ENCODE measurements at places on chromosomes 3 and 15. TPM values are rescaled to one million over a fixed set of nuclear protein-coding genes. Genes with fewer than 3 reads are reported as not detected.
A peak's percentile ranks its signal among the peaks of the same experiment; 100 is the strongest.

GRCh38 chr15:91981821-91982800 lies 128.6 kb downstream of the SLCO3A1 start:
- no peak for DNase-seq

DNA sequence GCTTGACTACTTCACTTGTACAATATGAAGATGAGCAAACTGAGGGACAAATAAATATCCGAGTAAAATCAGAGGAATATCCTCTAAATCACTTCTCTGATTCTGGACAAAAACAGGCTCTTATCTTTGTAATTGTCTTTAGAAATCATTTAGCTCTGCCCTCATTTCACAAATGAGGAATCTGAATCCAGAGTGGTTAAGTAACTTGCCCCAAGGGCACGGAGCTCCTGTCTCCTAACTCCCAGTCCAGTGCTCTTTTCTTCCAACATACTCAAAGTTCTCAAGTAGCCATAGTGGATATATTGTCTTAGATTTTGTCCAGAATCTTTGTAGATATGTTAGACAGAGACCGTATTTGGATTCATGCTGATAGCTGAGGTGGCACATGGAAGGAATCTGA lies 156.0 kb downstream of the TP63 start:
- no peak for DNase-seq

DNA sequence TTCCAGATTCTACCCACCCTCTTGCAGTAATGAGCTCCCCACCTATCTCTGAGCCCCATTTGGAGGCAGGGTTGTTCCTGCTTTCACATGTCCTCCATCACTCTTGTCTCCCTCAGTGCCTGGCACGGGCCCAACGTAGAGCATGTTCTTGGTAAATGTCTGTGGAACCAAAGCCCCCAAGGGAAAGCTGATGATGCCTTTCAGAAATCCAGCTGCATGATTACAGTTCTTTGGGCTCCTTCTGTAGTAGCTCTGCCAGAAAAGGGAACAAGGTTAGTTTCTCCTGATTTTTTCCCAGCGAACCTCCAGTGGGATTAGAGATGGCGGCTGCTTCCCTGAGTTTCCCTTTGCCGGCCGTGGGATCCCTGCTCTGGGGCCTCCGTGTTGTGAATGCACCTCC lies 39.3 kb downstream of the CGNL1 start:
- DNase-seq: no peak

- DNase-seq: no peak
These were observed 30.4 kb upstream of the HDC start for GRCh38 chr15:50295966-50296365.

- no peak for DNase-seq
These were observed 1.4 kb downstream of the MAP6D1 start for GRCh38 chr3:183823963-183824362.

- no peak for DNase-seq
These were observed 96.0 kb downstream of the GTPBP8 start for GRCh38 chr3:113086560-113087461.

DNA sequence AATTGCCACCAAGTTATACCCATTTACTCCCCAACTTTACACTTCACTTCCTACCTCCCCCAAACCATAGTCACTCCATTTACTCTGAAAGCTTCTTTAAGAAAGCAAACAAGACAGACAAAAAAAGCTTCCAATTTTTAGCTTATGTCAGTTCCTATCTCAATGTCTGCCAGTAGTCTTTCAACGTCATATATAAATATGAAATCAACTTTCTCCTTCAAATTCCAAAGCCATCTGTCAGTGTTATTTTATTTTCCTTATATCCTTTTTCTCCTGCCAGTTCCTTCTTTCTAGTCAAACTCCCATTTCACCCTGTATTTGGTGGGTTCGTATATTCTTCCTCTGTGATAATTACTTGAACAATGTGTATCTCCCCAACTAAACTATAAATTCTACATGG lies 85.8 kb upstream of the CMC1 start:
- no peak for DNase-seq

DNA sequence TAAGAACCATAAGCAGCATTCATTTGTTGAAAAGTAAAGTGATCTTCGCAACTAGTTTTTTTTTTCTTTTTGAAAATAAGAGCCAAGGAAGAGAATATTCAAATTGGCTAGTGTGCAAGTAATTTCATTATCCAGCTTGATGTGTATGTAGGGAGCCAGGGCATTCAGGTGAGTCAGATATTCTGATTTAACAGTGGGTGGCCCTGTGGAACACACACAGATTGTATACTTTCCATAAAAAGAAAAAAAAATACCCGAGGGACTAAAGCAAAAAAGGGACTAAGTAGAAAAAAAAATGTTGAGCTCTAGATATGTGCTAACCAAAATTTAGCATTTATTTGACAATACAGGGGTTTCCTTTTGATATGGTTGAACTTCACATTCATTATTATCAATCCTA lies 96.9 kb upstream of the ROPN1 start:
- no peak for DNase-seq

GRCh38 chr15:25682340-25682739 lies 180.8 kb downstream of the ATP10A start:
- DNase-seq: no peak

- peak; percentile 33 for DNase-seq
These were observed 80.2 kb downstream of the ZNF280D start for GRCh38 chr15:56653107-56653506.

GRCh38 chr3:190514413-190515153 lies 698 bp downstream of the IL1RAP start:
- DNase-seq: peak; percentile 53

The ZNF501 gene
- polyA plus RNA-seq: not detected

The DPPA2 gene
- polyA plus RNA-seq: not detected

GRCh38 chr3:197782230-197782629 lies 8.8 kb upstream of the LRCH3 start:
- DNase-seq: no peak

The TRIM71 gene
- 0.20 TPM for polyA plus RNA-seq

DNA sequence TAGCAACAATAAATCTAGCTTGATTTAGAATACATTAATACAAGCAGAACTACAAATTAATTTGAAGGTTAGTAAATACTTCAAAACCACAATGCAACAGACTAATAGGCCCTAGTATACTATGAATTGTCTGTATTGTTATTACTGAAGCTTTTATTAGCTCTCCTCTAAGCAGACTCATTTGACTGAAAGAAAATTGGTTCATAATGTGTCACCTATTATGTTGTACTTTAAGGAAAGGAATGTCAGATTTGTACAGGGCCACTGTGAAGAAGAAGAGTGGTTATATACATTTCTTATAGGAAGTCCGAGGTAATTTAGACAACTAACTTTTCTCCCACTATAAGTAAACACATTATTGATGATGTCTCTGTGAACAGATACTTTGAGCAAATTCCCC lies 954.5 kb downstream of the ZPLD1 start:
- no peak for DNase-seq

The GMNC gene
- polyA plus RNA-seq: 0.11 TPM

The PRSS50 gene
- 0.10 TPM for polyA plus RNA-seq

GRCh38 chr3:73546961-73547360 lies 77.8 kb downstream of the PDZRN3 start:
- DNase-seq: no peak

The AP2M1 gene
- 199 TPM for polyA plus RNA-seq
